ENCODE measurements at places on chromosomes 12 and 14.

GRCh38 chr12:62787611-62788010 lies 147.3 kb downstream of the PPM1H start:
- peak; percentile 54 for DNase-seq

DNA sequence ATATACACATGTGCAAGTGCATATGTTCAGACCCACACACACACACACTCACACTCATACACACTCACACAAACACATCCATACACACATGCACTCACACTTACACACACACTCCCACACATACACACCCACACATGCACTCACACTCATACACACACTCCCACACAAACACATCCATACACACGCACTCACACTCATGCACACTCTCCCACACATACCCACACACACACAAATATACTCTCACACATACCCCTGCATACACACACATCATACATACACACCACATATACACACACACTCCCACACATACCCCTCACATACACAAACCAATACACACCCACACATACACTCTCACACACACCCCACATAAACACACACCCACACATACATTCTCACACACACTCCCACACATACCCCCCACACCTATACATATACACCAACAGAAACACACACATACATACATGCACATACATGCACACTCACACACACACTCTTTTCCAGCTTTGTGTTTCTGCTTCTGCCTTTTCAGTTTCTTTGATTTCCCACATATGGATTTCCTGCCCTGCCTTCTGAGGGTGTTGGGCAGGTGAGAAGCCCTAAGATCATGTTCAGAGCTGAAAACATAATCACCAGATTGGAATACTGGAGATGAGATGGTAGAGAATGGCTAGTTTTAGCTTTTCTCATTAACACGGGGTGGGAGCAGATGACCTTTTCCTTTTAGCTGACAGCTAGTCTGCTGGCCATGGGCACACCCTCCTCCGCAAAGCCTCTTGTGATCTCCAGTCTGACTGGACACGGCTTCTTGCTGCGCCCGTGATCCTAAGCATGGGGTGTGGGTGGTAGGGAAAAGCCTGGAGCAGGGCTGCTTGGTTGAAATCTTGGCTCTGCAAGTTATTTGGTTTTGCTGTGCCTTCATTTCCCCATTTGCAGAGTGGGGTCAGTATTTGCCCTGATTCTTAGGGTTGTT lies 214.0 kb downstream of the CHST11 start:
- peak; percentile 94 for DNase-seq

- peak; percentile 46 for DNase-seq
Observed at GRCh38 chr12:104583301-104583700, 126.6 kb downstream of the CHST11 start.

- no peak for DNase-seq
Observed at GRCh38 chr12:57487055-57487596, 742 bp upstream of the MARS1 start.

DNA sequence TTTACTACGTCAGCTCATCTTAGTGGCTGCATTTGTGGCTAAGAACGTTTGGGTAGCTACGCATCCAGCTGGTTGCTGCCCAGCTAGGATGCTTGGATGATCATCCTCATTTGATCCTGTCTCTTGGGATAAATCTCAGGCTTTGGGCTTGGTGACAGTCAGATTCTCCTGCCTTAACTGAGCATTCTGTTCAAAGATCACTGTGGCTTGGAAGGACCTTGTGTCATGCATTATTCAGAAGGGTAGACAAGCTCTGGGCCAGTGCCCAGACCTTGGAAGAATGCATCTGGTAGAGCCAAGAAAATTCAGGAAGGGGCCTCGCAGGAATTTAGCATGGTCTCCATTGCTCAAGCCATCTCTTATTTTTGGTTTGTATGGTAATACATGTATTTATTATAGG lies 188.4 kb downstream of the NRXN3 start:
- no peak for DNase-seq

- DNase-seq, result peak; percentile 60
Observed at GRCh38 chr14:68978172-68978911, 760 bp downstream of the ACTN1 start.

DNA sequence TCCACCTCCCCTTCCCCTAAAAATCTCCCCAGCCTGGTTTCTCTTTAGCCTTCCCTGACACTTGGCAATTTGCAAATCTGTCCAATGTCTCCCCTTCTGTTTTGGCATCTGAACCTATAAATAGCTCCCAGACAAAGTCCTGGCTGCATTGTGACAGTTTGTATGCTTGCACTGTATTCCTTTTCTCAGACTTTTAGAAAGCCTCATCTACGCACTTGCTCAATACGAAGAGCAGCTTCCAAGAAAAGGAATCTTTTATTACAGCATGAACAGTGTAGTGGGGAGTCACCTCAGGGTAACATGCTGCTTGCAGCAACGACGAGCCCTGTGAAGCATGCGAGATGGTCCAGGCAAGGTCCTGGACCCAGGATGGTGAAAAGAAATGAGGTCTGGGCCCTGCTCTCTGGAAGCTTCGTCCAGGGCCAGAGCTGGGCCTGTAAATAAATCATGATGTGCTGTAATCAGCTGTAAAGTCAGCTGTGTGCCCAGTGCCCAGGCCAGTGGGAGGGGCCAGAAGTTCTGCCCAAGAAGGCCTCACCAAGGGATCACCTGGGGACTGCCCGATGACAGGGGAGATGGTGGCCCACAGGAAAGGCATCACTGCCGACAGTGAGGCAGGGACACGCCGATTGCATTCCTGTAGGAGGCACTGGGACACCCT lies 88.3 kb downstream of the RIN3 start:
- no peak for DNase-seq

DNA sequence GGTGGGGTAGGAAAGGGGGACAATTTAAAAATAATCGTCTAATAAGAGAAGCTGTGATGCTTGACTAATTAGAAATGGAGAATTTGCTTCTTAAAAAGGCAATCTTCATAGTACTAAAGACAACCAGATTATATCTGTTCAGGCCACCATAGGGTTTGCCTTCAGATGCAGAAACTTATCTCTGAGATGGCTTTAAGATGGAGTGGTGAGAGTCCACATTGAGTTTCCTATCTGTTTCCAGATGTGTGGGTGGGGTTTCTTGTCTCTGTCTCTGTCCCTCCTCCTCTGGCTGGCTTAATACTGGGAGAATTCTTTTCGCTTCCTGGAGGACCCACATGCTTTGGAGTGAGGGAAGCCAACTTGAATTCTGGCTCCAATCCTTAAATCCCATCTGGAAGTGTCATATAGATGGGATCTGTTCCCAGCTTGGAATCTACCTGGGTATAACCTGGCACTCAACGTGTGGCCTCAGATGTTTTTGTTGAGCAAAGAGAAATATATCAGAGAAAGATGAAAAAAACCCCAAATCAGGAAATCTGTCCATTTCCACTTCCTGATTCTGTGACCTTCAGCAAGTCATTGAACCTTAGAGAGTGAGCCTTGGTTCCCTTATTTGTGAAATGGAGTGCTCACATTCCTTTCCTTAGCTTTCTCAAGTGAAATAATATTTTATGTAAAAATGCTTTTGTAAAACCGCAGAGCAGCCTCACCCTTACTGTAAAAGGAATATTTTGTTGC lies 66.4 kb downstream of the CHST11 start:
- peak; percentile 48 for DNase-seq

- DNase-seq, result no peak
Observed at GRCh38 chr14:101473795-101474562, 87.3 kb upstream of the DIO3 start.

DNA sequence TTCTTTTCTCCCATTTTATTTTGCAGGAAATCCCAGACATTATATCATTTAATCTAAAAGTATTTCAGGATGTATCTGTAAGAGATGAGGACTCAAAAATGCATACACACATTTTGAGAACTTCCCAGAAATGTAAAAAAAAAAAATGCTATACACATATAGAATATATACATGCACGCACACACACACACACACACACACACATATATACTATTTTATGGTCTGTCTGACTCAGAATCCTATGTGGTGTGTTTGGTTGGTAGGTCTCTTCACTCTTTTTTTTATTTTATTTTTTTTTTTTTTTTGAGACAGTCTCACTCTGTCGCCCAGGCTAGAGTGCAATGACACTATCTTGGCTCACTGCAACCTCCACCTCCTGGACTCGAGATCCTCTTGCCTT lies 65.5 kb downstream of the FBXO34 start:
- no peak for DNase-seq

DNA sequence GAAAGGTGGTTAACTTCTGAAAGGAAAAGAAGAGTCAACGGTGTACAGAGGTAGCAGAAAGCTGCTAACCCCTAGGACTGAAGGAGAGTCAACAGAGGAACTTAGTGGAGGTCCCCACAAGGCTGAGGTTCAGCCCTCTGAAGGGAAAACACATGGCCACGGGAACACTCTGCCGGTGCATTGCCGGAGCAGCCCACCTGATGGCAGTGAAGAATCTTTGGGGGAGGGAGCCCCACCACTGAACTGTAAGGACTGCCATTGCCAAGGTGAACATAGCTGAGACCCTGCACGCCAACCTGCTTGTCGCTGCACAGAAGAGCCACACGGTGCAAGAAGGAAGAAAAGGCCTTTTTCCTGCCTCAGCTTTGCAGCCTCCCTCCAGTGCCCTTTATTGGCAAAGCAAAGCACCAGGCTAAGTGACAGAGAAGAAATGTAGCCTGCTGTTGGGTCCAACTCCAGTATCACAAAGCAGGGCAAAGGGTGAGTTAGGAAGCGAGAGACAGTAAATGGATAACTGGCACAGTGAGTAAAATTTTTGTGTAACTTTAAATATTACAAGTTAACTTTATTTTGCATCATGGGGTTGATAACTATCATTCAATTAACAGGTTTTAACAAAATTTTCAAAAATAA lies 76.9 kb downstream of the LIN52 start:
- no peak for DNase-seq

DNA sequence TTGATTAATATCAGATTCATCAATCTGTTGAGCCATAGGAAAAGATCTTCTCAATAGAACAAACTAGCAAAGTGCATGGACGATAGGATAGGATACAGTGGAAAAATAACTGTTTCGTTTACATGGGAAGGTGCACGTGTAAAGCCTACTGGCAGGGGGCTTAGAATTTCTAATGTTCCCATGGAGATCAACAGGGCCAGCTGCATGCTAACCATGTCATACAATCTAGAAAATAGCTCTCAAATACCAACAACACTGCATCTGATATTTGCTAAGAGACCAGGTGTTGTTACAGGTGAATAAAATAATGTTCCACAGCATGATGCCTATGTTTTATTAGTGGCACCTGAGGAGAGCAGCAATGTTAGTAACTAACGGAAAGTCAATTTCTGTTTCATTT lies 72.5 kb downstream of the ACSS3 start:
- DNase-seq, result no peak

DNA sequence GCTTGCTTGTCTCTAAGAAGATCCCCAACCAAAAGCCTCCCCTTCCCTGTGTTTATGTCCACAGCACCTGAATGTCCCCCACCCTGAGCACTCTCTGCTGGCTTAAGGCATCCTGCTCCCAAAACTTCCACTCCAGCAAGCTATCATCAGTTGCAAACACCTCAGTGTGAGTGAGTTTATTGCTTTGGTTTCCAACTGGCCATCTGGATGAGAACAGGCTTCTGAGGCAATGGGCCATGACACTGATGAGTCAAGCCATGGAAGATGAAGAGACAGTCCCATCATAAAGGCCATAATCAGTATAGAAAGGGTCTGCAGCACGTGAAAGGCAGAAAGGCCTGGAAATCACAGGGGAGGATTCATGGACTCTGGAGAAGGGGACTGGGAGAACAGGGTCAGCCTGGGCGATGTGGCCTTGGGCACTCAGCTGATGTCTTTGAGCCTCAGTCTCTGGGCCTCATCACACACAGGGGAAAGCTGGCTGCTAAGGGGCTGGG lies 12.8 kb downstream of the CMKLR1 start:
- DNase-seq, result no peak

DNA sequence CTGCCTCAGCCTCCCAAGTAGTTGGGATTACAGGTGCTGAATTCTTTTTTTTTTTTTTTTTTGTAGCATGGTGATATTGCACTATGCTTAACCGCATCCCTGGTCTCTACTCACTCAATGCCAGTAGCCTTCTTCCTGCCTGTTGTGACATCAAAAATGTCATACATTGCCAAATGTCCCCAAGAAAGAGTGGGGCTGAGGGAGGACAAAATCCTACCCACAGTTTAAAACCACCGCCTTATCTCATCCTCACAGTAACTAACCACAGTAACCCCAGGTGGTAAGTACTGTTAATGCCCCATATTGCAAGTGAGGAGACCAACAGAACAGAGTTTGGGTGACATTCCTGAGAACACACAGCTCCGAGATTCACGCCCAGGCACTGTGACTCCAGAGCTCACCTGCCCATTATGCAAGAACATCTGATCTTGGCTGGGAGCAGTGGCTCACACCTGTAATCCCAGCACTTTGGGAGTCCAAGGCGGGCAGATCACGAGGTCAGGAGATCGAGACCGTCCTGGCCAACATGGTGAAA lies 19.6 kb downstream of the MORN3 start:
- peak; percentile 66 for DNase-seq

- no peak for DNase-seq
Observed at GRCh38 chr12:53229454-53229853, 2.6 kb downstream of the RARG start.

DNA sequence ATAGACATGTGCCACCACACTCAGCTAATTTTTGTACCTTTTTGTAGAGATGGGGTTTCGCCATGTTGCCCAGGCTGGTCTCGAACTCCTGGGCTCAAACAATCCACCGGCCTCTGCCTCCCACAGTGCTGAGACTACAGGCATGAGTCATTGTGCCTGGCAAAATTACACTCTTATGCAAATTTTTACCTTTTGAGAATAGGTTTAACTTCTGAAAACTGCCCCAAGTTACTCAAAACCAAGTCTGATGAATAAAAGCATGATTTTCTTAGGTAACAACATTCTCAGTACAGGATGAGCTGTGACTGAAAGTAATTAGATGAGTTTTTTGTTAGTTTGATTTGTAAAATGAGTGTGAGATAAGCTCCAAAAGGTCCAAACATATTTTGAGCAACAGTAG lies 166.0 kb downstream of the RPS29 start:
- DNase-seq, result no peak

GRCh38 chr12:87270919-87271318 lies 758.3 kb downstream of the C12orf50 start:
- no peak for DNase-seq

- DNase-seq, result peak; percentile 22
Observed at GRCh38 chr12:11578461-11578993, 70.9 kb upstream of the ETV6 start.

- DNase-seq, result no peak
Observed at GRCh38 chr12:19375888-19376287, 63.4 kb upstream of the AEBP2 start.

DNA sequence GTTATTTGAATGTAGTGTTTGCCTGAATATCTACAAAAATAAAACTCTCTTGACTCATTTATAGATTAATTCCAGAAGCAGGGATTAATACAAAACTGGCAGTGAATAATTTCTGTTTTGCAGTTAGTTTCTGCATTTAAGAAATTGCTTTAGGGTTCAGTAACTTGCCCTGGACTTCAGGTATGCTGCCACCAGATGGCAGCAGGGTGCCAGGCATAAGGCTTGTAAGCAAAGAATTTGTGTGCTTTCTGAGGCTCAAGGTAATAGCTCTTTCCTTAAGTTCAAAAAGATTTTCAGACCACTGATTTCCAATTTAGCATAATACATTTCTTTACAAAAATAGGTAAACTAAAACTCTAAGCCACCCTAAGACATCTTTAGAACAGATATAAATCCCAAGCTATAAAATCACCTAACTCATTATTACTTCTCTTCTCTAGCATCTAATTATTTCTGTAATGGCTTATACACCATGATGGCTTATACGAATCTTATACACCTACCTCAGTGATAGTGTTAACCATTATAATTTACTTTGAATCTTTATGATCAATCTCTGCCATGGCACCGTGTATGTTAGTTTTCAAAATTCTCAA lies 398.3 kb downstream of the APAF1 start:
- peak; percentile 71 for DNase-seq
